ENCODE measurements at places on chromosomes 6 and 20.

DNA sequence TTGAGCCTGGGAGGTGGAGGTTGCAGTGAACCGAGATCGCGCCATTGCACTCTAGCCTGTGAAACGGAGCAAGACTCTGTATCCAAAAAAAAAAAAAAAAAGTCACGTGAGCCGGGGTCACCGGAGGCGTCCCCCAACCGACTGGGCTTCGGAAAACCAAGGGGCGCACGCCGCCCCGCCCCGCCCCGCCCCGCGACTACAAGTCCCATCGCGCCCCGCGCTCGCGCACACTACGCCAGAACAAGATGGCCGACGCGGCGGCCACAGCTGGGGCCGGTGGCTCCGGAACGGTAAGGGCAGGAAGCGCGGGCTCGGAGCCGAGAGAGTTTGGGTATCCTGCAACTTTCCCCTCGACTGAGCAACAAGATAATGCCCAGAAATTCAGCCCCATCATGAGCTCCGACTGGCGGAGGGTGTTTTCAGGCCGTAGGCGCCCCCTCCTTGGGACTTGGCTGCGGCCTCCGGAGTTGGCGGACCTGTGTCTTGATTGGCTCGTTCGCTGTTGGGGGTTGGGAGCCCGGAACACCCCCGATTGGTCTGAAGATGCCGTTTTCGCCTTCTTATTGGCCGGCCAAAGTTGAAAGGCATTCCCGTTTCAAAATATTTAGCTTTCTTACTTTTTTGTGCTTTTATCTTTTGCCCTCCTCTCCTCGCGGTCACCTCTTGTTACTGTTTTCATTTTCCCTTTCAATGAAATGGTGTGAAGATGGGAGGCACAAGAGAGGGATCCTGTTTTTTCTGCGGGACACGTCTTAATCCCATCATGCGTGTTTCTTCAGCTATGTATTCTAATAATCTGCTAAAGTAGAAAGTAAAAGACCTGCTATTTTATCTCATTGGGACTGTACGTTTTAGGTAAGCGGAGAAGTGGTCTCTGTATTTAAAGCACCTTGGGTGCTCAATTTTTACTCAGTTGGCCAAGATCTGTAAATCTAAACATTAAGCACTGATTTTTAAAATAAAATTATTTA lies at the start of gene TAF8:
Gene TAF8 (plus strand): TSS at position 228 of the 971 bp plus-strand sequence. CDS start 18 bp downstream, at position 246.
- DNase-seq = peak; percentile 92

DNA sequence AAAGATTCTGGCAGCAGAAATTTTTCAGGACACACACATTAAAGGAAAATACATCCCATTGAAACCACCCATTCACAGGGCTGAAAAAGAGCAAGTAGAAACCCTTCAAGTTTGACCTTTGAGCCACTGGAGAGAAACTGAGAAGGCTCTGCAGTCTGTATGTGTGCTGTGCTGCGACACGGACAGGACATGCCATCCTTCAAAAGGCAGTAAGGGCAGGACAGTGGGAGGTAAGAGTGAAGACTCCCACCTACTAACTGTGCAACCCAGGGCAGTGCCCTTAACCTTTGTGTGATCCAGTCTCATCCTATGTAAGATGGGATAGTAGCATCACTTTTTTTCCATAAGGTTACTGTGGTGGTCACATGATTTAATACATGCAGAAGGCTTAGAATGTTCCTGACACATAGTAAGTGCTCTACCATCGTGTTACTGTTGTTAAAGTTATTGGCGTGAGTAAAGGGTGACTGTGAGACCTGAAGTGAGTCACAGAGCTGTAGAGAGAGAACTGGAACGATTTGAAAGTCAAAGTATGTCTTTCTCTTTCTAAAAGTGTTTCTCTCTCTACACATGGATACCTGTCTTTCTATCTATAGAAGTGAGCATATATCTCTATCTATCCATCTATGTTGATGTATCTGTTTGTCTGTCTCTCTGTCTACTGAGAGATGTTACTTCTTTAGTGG lies 153.7 kb upstream of the OLIG3 start:
- no peak for DNase-seq

GRCh38 chr6:13491538-13491937 lies 4.1 kb upstream of the GFOD1 start:
- no peak for DNase-seq

DNA sequence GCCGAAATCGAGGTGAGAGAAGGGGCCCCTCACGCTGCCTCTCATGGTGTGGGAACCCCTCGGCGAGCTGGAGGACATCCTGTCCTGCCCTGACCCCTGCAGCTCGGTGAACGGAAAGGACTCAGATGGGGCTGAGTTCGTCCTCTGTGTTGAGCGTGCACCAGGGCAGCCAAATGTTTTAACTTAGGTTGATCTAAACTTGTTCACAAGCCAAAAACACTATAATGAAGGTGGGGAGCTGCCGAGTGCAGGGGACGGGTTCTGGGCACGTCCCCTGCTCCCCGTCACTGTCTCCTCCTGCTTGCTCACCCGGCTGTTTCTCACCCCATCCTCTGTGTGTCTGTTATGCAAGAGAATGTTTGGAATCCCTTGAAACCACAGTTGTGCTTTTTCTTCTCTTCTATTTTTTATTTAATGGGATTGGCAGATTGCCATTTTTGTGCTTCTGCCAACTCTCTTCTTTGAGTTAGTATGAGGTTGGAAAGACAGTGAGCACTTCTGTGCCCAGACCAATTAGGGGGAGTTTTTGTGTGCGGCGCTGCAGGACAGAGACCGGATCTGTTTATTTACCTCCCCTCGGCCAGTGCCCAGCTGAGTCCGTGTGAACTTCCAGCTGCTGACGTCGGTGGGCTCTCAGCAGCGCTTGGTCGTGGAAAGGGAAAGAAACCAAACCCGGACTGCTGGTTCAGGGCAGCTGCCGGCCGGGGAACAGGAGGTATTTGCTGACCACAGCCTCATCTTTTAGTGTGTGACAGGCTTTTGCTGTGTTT lies 158.1 kb downstream of the DTNBP1 start:
- DNase-seq = peak; percentile 98

GRCh38 chr20:16327606-16328005 lies 245.6 kb downstream of the KIF16B start:
- DNase-seq = no peak

GRCh38 chr6:37940074-37940847 lies 120.7 kb downstream of the ZFAND3 start:
- peak; percentile 59 for DNase-seq

DNA sequence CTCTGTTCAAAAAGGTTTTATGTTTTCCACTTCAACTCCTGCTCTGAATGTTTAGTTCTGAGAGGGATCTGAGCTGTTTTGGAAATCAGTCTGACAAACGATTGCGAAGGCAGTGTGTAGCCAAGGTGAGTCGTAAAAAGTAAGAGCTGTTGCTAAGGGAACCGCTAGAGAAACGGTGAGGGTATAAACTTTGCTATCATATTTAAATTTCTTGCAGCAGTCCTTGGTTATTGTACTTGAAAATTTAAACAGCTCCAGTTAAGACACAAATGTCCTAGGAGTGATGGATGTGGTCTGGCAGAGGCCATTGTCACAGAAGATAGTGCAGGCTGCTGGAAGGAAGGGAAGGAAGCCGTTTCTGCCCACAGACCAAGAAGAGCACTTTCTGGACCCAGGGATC lies 64.9 kb upstream of the CITED2 start:
- no peak for DNase-seq

GRCh38 chr6:56246881-56247653 lies at the start of gene COL21A1:
Gene COL21A1 (minus strand): TSS chr6:56247580. CDS start chr6:56182618, 64,962 bp downstream.
- peak; percentile 26 for DNase-seq

GRCh38 chr6:117771403-117771802 lies 96.1 kb downstream of the NUS1 start:
- DNase-seq = no peak

DNA sequence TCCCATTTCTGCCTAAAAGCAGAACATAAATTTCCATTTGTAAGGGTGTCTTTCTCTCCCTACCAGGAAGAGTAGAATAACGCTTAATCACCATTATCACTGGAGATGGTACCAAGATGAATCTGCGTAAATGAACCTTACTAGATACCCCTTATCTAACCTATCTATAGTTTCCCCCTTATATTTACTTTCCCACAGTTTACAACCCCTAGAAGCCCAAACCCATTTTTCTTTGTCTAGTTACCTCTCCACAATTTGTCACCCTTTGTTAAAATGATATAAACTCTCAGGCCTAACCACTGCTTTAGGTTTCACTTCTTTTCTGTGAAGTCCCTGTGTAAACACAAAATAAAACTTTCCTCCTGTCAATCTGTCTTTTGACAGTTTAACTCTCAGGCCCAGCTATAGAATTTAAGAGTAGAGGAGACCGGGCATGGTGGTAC lies 45.5 kb downstream of the PCNA start:
- no peak for DNase-seq

DNA sequence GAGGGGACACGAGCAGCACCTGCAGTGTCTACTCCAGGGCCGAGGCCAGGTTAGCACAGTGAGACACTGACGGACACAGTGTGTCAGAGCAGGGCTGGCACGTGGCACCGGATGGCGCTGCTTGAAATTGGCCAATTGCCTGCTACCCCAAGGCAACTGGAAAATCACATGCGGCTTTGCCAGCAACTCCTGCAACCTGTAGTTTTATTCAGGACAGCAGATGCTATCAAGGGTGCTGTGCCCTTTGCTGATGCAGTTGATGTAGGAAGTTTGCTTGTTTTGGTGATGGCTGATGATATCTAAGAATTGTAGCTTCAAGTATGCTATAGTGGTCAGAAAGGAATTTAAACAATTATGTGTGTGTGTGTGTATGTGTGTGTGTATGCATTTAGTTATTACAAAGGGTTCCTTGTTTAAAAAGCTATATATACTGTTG lies 25.9 kb downstream of the RIN2 start:
- peak; percentile 43 for DNase-seq

DNA sequence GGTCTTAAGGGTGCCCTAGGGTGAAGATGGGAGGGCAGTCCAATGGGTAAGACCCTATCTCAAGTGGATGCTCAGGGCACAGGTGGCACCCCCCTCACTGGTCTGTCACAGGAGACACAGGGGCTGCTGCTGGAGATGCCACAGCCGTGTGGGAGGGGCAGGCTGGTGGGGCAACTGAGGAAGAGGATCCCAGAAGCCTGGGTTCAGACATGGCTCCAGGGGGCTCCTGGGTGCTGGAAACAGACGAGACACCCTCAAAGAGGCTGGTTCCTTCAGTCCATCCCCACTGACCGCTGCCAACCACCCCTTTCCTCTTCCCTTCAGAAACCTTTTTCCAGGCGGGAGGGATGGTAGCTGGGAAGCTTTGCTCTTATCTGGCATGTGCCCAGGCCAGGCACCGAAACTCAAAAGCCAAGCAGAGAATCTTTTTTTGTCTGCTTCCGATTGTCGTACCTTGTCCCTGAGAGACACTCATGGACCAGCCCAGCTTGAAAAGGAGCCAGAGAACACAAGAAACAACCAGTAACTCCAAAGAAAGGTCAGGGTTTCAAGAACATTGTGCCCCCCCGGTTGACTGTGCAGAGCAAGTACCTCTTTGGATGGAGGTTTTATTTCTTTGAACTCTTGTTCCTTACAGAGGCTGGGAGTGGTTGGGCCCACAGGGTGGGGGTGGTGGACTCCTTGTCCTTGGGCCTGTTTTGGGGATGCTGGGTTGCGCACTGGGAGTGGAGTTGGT lies 28.5 kb upstream of the EMILIN3 start:
- no peak for DNase-seq

- DNase-seq = no peak
These were observed 658.8 kb upstream of the CHD6 start for GRCh38 chr20:42276718-42277602.

DNA sequence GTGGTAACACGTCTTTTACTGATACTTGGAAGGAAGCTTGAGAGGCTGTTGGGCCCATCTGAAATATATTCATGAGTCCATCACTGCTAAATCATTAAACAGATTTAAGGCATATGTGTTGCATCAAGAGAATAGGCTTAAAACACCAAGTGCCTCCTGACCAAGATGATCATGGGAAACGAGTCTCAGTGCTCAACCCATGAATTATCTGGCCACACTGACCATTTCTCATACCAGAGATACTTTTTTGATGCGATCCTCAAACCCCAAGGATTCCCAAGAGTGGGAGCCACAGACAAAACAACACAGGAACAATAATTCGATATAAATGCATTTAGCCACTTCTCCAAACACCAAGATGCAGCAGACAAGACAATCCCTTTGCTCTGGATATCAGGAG lies 17.2 kb downstream of the HEY2 start:
- DNase-seq = no peak

DNA sequence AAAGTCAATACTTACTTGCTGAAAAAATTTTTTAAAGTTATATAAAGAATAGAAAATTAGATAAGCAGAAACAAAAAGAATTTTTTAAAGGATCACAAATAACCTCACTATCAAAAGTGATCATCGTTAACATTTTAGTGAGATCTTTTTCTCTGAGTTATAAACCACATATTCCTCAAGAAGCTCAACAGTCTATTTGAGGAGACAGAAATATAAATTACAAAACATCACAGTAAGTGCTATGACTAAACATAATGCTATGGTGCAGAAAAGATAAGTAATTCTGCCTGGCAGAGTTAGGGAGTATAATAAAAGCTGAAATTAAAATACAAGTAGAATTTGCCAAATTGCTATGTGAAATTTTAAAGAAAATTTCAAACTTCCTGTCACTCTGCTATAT lies 226.7 kb downstream of the LMBRD1 start:
- DNase-seq = no peak

All from fibroblast of gingiva (primary cell).